ENCODE measurements at places on chromosomes 6 and 20. TPM values are rescaled to one million over a fixed set of nuclear protein-coding genes. Genes with fewer than 3 reads are reported as not detected.
A peak's percentile ranks its signal among the peaks of the same experiment; 100 is the strongest.

- no peak for DNase-seq
Observed at GRCh38 chr20:44552950-44553908, 29.1 kb upstream of the PKIG start.

DNA sequence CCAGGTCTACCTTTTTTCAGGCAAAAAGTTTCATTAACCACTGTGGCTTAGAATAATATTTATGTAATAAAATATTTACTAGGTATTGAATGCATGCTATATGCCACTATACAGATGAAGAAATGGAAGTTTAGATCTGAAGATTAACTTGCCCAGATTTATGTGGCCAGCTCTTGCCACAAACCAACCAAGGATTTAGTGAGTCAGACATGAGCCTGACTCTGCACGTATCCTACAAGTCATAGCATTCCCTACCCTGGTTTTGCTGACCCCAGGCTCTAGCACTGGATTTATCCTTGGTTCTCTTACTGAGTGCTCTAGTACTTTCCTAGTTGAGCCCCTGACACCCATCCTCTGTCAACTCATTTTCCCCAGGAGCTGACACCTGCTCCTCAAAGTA lies 75.4 kb downstream of the ANKEF1 start:
- no peak for DNase-seq

ATP6V1G2 gene
- 2.6 TPM for total RNA-seq

DNA sequence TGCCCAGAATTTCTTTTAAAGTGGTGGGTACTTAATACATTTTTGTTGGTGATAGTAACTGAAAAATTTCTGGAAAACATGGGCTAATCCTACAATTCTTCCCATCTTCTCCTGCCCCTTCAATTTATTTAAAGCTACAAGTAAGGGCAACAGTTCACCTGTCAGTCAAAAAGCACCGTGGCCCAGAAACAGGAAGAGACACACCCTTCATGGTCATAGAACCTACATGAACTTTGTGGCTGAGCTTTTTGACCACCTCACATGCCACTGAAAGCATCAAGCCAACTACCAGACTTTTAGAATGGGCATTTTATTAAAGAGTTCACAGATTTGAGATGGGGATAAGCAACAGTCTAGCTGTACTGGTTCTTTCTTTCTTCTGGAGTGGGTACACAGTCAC lies 201.1 kb upstream of the CNR1 start:
- DNase-seq: no peak

GRCh38 chr6:1630771-1631217 lies 21.1 kb downstream of the FOXC1 start:
- no peak for DNase-seq

GRCh38 chr6:168834801-168835200 lies 393.8 kb downstream of the SMOC2 start:
- no peak for DNase-seq

SLC12A5 gene
- total RNA-seq: 1.3 TPM

DNA sequence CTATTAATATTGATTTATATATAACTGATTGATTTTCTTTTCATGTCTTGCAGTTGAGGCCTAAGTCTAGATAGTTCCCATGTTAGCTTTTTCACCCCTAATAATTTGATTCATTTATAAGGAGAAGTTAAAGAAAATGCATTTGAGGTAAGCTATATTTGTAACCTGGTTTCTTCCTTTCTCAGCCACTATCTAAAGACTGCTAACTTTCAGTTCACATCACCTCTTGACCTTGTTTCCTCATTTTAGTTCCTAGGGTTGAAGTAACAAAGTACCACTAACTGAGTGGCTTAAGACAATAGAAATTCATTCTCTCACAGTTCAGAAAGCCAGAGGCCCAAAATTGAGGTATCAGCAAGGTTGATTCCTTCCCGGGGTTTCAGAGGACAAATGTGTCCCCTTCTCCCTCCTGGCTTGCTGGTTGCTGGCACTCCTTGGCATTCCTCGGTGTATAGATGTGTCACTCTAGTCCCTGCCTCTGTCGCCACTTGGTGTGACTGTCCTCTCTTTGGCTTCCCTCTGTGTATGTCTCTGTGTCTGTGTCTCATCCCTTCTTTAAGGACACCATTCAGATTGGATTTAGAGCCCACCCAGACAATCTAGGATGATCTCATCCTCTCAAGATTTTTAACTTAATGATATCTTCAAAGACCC lies 55.9 kb upstream of the C20orf144 start:
- no peak for DNase-seq

DNA sequence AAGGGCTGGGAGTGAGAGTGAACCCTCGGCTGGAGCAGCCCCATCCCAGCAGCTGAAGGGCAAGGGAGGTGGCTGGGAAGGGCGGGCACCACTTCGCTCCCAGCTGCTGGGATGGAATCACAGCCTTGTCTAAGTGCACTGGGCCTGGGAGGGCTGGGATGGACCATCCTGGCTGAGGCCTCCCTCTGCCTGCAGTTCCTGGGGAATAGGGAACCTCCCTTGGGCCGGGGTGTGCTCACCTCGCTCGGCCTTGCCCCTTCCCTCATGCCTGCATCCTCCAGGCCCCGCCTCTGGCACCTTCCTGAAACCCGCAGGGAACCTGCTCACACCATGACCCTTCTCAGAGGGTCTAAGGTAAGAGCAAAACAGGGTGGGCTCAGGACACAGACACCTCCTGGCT lies 53.7 kb downstream of the SMOC2 start:
- no peak for DNase-seq

PMEPA1 gene
- total RNA-seq: 15.7 TPM

- no peak for DNase-seq
Observed at GRCh38 chr6:109820706-109821350, 129.7 kb downstream of the FIG4 start.

- no peak for DNase-seq
Observed at GRCh38 chr6:136523196-136523595, 27.0 kb downstream of the MAP7 start.

- no peak for DNase-seq
Observed at GRCh38 chr6:5050009-5050408, 35.1 kb upstream of the PPP1R3G start.

GRCh38 chr6:167096991-167097390 lies 25.9 kb upstream of the CCR6 start:
- DNase-seq: no peak

FAM162B gene
- total RNA-seq: not detected

CCN6 gene
- total RNA-seq: not detected

ADGRF5 gene
- not detected for total RNA-seq

DNA sequence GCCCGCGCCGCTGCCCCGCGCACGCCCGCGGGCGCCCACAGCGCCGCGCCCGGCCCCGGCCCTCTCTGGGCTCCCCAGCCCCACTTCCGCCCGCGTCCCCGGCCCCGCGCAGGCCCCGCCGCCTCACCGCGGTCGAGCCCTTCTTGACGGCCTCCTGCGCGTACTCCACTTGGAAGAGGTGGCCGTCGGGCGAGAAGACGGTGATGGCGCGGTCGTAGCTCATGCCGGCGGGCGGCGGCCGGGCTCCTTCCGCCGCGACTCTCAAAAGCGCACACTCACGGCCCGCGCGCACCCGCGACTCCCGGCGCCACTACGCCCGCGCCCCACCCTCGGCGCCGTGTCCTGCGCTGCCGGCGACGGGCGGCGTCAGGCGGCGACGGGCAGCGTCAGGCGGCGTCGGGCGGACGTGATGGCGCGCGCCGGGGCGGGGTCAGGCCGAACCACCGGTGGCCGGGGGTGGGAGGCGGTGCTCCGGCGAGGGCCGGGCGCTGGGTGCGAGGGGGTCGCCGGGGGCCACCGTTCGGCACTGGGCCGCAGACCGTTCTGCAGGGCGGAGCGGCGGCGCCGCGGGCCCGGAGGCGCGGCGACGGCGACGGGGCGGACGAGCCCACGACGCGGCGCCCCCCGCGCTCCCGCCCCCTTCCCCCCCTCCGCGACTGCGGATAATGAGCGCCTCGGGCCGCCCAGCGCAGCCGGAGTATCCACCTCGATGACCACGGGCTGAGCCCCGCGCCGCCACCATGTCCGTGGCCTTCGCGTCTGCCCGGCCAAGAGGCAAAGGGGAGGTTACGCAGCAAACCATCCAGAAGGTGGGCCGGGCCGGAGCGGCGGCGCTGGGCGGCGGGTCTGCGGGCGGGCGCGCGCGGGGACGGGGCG lies at the start of the genes PSMA7 and SS18L1:
Gene PSMA7, minus strand, starts transcription at position 314 of the 876 bp plus-strand sequence. Its CDS starts 91 bp downstream, at position 223.
Gene SS18L1, plus strand, starts transcription at position 689 of the 876 bp plus-strand sequence. Its CDS starts 52 bp downstream, at position 741.
- peak; percentile 88 for DNase-seq

GRCh38 chr6:125201961-125202729 lies 48.6 kb downstream of the TPD52L1 start:
- no peak for DNase-seq

MAPK14 gene
- total RNA-seq: 42.6 TPM

DNA sequence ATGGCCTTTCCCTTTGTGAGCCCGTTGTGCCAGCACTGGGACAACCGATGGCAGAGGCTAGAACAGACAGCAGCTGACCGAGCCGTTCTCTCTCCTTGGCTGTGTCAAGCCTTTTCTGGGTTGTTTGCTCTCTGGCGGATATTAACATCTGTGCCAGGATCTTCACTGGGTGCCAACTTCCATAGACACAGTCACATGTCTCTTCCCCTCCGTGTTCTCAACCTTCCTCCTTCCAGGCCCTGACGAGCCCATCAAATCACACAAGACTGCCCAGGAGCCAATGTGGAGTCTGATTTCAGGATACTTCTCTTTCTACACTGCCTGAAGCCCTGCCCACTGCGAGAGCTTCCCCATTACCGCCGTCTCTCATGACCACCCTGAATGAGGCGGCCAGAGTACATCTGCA lies 111.0 kb upstream of the RALGAPA2 start:
- DNase-seq: no peak

- DNase-seq: no peak
Observed at GRCh38 chr6:16270178-16270794, 31.9 kb downstream of the GMPR start.

CALHM4 gene
- total RNA-seq: not detected

GRCh38 chr6:151847064-151847463 lies 39.6 kb downstream of the ESR1 start:
- DNase-seq: no peak

SLC52A3 gene
- total RNA-seq: not detected

BPIFA1 gene
- not detected for total RNA-seq

ZFAND3 gene
- total RNA-seq: 37.0 TPM

OLIG3 gene
- not detected for total RNA-seq

GRCh38 chr6:78517399-78517798 lies 350.0 kb upstream of the IRAK1BP1 start:
- no peak for DNase-seq

PACSIN1 gene
- 1.3 TPM for total RNA-seq

LY6G6D gene
- total RNA-seq: not detected

- no peak for DNase-seq
Observed at GRCh38 chr20:48203252-48203651, 418.0 kb upstream of the SULF2 start.

Measured in CD4-positive, alpha-beta T cell (primary cell).